ENCODE measurements at places on chromosomes 2 and 18.

DNA sequence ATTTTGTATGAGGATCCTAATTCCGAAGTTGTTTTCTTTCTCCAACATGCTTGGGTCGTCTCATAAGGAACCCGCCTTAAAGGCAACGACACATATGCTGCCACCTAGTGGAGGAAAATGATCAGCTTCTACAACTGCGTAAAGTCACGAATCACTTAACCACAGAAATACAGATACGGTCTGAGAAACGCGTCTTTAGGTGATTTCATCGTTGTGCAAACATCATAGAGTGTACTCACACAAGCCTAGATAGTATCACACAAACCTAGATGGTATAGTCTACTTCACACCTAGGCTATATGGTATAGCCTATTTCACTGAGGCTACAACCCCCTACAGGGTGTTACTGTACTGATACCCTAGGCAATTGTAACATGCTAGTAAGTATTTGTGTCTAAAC, 13.1 kb downstream of the GNLY start:
- peak; percentile 93 for DNase-seq

- DNase-seq: no peak
These were observed 271.9 kb downstream of the PHLPP1 start for GRCh38 chr18:62987055-62987830.

DNA sequence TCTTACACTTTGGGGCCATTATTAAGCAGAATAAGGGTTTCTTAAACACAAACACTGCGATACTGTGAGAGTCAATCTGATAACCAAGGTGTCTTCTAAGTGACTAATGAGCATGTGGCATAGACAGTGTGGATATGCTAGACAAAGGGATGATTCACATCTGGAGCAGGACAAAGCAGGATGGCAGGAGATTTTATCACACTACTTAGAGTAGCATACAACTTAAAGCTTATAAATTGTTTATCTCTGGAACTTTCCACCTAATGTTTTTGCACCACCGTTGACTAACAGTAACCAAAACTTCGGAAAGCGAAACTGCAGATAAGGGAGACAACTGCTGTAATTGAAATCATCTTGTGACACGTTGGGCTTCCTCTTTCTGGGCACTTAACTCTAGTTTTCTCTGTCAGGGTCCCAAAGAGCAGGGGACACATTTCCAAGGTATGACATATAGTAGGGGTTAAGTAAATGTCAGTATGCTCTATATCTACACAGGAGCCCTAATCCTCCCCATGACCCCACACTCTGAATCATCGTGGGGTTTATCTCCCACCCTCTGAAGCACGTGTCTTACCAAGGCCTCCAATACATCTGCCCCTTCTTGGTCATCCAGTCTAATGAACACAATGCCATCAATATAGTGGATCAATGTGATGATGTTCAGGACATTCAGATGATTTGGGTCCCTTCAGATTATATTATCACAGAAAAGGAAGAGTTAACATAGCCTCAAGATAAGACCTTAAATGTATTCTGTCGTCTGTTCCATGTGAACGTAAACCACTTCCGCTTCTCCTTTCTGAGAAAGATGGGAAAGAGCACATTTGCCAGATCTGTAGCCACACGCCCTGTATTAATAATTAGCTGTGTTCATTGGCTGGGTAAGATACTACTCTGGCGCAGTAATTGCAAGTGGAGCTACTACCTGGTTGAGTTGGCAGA, 78.7 kb downstream of the FTCDNL1 start:
- peak; percentile 67 for DNase-seq

DNA sequence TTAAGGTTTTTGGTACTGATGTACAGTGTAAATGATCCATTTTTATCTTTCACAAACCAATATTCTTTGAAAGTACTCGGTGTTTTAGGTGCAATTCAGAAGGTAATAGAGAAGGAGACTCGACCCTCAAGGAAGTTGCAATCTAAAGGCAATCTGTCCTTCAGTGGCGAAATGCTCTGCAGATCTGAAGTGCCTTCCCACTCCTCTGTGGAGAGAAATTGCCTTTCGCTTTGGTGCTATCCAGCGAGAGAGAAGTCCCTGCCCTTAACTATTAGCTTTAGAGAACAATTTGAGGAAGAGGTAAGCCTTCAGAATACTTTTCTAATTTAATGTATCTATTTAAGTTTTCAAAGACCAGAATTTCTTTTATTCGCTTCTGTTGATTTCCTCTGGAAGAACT, 371.8 kb upstream of the FANCL start:
- no peak for DNase-seq

GRCh38 chr18:28002841-28003240, 174.1 kb downstream of the CDH2 start:
- DNase-seq: no peak

DNA sequence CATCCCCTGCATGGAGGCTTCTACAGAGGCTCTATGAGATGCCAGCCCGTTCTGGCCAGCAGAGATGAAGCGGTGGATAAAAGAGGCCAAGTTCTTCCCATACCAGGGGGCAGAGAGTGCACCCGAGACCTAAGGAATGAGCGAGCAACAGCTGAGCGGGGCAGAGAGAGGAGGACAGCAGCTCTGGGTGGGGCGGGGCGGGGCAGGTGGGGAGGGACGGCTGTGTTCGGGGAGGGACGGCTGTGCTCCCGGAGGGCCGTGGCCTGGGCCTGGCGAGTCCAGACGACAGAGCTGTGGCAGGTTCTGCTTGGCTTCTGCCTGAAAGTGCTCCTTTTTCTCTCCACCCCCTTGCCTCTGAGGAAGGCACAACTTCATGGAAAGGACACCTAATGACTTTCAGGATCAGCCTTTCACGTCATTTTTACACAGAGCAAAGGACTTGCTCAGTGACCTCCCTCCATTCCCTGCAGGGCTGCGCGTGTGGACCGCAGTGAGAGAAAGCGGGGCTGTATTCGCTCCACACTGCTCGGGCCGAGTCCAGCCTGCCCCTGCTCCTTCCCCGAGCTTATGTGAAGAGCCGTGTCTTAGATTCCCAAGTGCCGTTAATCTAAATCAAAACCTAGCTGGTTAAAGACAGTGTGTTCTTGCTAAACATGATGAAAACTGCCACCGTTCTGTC, 232.9 kb downstream of the HDAC4 start:
- no peak for DNase-seq

GRCh38 chr18:2502394-2502793, 68.9 kb downstream of the METTL4 start:
- DNase-seq: no peak

DNA sequence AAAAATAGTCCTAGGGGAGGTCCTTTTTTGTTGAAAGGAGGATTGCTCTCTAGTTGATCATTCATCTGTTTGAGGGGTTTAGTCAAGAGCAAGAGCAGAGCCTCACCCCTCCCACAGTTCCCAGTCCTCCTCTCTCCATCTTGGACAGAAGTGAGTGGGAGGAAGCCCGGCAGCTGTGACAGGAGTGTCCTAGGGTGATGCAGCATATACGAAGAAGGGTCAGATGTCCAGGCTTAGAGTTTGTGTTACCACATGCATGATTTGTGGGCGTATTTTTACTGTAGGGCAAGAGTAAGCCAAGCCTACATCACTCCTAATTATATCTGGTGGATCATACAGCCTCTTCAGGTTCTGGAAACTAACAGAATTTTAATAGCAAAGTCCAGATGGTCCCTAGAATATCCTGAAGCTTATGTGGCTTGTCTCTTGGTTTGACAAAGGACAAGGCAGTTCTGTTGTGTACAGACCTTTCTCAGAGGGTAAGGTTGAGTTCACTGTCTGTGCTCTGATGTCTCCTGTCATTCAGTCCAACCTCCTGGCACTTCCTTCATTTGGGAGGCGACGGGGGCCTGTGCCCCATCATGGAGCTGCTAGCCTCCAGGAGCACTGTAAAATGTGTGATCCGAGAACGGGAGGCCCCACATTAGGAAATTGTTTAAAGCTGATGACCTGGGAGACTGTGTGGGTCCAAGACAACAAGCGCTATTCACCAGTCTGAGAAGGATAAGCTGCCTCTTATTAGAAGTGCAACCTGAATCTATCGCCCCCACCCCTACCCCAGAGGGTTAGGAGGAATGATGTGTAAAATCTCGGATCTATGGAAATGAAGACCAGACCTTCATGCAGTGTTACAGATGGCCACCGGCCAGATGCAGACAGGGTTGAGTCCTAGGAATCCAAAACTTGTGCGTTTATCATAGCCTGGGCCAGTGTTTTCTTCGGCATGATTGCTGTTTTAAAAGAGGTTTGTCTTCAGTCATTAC, 6.9 kb downstream of the CEP68 start:
- peak; percentile 78 for DNase-seq

DNA sequence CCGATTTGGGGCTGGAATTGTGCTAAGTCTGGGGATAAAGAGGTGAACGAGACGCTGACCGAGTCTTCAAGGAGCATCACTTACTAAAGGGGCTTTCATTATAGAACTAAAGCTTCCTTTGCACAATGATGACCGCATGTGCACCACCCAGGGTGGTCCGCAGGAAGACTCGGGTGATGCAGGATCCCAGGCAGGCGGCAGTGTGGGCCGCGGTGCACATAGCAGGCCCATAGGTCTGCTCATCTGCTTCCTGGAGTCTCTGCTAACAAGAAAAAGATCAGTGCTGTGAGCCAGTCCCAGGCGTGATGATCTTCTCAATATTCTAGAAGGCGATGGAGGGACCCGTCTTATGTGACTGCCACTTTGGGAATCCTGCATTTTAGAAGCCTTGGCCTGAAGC, 122.8 kb downstream of the PXDN start:
- no peak for DNase-seq

- no peak for DNase-seq
These were observed 398.3 kb upstream of the TNP1 start for GRCh38 chr2:217258170-217258569.

GRCh38 chr2:189581354-189582139, 961 bp upstream of the SLC40A1 start:
- DNase-seq: no peak

DNA sequence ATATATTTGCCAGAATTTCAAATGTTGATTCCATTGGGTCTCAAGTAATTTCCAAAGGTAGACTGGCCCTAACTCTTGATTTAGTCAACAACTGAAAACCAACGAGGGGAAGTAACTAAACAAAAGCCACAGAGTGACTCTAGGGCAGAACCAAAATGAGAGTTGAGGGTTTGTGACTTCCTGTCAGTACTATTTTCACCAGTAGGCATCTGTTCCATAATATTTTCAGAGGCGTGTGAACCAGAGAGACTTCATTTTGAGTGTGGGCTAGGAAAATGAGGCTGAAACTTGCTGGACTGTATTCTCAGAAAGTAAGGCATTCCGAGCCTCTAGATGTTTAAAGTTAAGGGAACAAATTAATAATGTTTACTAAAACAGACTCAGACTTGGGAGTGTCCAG, 70.6 kb downstream of the GDF7 start:
- DNase-seq: peak; percentile 3

DNA sequence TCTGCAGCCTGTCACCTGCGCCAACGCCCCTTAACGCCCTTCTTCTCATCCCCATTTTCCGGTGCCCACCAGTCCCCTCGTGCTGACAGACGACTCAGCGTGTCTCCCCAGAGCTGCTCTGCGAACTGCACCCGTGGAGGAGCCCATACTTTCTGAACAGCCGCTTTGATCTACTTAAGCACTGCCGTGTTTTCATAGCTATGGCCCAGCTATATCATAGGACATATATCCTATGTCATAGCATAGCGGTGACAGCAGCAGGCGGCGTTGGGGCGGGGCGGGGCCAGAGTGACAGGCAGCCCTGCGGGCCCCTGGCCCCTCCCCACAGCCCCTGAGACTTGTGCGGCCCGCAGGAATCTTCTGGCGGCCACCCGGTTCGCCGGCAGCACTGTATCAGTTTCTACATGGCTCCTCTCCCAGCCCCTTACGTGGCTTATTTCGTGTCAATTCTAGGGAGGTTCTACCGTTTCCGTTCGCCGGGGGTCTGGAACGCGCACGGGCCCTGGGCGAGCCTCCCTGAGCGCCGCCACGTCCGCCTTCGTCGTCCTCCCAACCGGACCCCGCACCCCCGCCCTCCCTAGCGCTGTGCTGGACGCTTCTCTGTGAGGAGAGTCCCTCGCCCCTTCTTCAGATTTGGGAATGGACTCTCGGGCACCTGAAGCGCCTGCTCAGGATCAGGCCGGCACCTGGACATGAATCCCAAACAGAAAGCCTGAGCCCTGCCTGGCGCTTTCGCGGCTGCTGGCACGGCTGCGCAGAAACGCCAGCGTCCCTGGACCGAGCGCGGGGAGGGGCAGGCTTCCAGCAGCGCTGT, 35.4 kb downstream of the PTPN18 start:
- DNase-seq: peak; percentile 88

- no peak for DNase-seq
These were observed 402.6 kb downstream of the EIPR1 start for GRCh38 chr2:2974982-2975381.
